ENCODE measurements at places on chromosomes 7 and 10.

DNA sequence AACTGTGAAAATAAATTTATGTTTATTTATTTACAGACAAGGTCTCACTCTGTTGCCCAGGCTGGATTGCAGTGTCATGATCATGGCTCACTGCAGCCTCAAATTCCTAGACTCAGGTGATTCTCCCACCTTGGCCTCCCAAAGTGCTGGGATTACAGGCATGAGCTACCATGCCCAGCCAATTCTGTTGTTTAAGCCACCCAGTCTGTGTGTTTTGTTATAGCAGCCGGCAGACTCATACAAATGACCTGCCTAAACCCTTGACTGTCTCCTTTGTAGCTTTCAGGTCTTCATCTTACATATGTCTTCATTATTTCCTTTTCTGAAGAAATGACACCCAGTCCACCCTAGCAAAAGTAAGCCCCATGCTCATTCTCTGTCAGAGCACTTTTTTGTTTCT lies 43.8 kb upstream of the KMT2C start:
- no peak for DNase-seq

- no peak for DNase-seq
These were observed 238.3 kb upstream of the RNF32 start for GRCh38 chr7:156402255-156402654.

GRCh38 chr7:81715984-81716588 lies 53.8 kb downstream of the HGF start:
- DNase-seq = no peak

DNA sequence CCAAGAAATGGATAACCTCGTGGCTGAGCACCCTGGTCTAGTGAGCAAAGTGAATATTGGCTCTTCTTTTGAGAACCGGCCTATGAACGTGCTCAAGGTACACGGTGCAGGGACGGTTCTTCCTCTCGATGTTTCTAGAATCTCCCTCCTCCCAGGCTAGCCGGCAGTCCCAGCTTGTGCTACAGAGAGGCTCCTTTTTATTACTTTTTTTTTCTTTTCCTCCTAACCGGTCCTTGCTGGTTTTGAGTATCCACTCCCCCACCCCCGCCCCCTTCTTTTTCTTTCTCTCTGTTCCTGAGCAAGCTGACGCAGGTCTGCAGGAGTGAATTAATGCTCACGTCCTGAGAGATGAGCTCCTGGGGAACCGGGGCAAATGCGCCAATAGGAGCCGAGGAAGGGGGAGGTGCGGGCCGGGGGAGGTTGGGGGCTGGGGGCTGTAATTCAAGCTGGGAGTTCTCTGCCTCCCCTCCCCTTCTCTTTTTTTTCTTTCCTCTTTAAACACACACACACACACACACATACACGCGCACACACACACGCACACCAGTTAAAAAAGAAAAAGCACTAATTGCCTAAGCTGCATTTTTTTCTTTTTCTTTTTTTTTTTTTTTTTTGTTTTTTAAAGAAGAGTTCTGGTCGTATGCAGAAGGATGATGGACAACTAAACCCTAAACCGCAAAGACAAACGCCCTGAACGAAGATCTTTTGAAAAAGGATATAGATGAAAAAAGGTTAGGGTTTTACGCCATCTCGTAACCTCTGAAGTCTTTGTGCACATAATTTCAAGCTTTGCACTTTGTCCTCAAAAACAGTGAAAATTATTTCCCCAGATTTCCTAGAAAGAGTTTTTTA lies 6.6 kb downstream of the CPA2 start:
- DNase-seq = no peak

GRCh38 chr10:45227456-45227855 lies 88.0 kb downstream of the OR13A1 start:
- no peak for DNase-seq
